ENCODE measurements at places on chromosomes 16 and 17. TPM values are rescaled to one million over a fixed set of nuclear protein-coding genes. Genes with fewer than 3 reads are reported as not detected.

Gene TMEM114
- total RNA-seq = not detected

Gene CEP295NL
- total RNA-seq = 8.2 TPM

Gene RIPOR1
- total RNA-seq = 32.5 TPM

Gene KCNJ16
- total RNA-seq = 1.3 TPM

Gene KRT28
- total RNA-seq = not detected

Gene SHISA9
- 24.0 TPM for total RNA-seq

Gene NACA2
- total RNA-seq = not detected

Gene HAS3
- 3.0 TPM for total RNA-seq

- H3K27ac ChIP-seq = no peak overlapping the region
- no peak overlapping the region for H3K4me3 ChIP-seq
- no peaks in the 10 kb centered on the region for H3K27me3 ChIP-seq
- H3K36me3 ChIP-seq = no peaks in the 10 kb centered on the region
- DNase-seq = no peak
Observed at GRCh38 chr16:54503856-54504219, 217.3 kb upstream of the IRX3 start.

DNA sequence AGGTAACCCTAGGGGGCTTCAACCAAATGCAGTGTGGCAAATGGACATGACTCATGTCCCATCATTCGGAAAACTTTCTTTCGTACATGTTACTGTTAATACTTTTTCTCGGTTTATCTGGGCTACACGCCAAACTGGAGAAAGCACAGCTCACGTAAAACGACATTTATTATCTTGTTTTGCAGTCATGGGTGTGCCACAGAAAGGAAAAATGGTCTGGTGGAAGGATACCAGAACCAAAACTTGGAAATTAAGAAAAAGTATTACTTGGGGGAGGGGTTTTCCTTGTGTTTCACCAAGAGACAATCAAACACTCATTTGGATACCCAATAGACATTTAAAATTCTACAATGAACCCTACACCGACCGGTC, 23.6 kb downstream of the ALOX15B start:
- H3K4me1 ChIP-seq = no peaks in the 10 kb centered on the region
- H3K36me3 ChIP-seq = no peaks in the 10 kb centered on the region
- H3K4me3 ChIP-seq = peak overlapping the region; percentile 22

- peaks cover 27% of the 10 kb centered on the region for H3K4me1 ChIP-seq
- H3K27ac ChIP-seq = peak overlapping the region; percentile 90
- H3K4me3 ChIP-seq = peak overlapping the region; percentile 15
- DNase-seq = peak; percentile 86
- no peaks in the 10 kb centered on the region for H3K36me3 ChIP-seq
Observed at GRCh38 chr16:48607056-48607825, 2.7 kb downstream of the N4BP1 start.

GRCh38 chr17:77471984-77472461, 331.3 kb downstream of the SEC14L1 start:
- no peaks in the 10 kb centered on the region for H3K27me3 ChIP-seq
- H3K4me3 ChIP-seq = no peak overlapping the region
- H3K4me1 ChIP-seq = peaks cover 22% of the 10 kb centered on the region
- H3K27ac ChIP-seq = peak overlapping the region; percentile 77

DNA sequence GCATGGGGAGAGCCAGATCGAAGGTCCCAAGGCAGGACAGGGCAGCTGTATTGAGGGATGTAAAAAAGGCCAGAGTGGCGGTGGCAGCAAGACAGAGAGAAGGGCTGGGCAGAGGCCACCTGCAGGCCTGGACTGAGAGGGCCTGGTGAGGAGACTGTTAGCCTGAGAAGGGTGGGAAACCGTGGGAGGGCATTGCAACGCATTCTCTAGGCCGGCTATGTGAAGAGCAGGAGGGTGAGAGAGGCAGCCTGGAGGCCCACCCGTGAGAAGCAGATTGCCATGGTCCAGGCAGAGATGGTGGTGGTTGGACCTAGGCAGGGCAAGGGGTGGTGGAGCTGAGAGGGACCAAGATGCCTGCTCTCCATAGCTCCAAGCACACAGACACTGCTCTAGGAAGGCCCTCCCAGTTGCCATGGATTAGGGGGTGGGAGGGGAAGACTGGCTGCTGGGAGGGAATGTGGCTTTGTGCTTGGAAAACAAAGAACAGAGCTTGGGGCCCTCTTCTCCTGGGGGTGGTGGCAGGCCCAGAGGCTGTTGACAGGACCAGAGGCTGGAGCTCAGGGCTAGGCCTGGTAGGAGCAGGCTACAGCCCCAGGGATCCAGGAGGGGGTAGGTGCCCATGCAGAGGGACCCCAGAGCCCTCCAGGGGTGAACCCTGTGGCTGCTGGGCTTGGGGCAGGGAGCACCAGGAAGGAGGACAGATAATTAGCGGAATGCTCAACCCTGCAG, 12.4 kb upstream of the TCAP start:
- no peaks in the 10 kb centered on the region for H3K36me3 ChIP-seq
- H3K27ac ChIP-seq = peak overlapping the region; percentile 67
- DNase-seq = no peak
- H3K27me3 ChIP-seq = no peaks in the 10 kb centered on the region
- no peak overlapping the region for H3K4me3 ChIP-seq

DNA sequence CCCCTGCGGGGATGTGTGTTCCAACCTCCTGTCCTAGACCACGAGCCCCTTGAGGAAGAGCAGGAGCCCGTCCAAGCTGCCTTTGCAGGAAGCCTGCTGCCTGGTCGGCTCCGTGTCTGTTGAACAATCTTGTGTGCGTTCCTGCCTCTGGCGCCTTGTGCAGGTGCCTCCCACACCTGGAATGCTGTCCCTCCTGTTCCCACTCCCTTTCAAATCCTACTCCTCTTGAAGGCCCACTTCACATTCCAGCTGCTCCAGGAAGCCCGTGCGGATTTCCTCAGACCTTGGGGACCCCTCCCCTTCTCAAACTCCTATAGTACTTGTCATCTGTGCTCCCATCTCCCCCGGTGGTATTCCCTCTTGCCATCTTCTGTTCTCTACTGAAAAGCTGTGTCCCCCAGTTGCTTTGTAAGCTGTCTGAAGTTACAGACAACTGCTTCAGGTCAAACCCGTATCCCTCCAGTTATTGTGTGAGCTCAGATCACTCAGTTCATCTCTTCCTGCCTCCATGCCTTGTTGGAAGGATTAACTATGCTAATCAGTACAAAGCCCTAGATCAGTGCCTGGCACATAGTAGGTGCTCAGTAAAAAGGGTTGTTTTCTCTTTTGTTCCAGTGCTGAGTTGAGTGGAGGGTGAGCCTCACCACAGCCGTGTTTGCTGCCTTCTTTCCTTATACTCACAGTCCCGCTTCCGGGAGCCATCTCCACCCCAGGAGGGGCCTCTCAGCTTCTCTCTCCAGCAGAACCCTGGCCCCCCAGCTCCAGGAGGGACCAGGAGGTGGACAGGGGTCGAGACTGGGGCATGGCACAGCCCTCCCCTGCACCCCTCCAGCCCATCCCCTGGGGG, 241.8 kb upstream of the CIBAR2 start:
- no peak overlapping the region for H3K4me3 ChIP-seq
- peak; percentile 83 for DNase-seq
- H3K36me3 ChIP-seq = no peaks in the 10 kb centered on the region
- no peaks in the 10 kb centered on the region for H3K27me3 ChIP-seq

- H3K36me3 ChIP-seq = no peaks in the 10 kb centered on the region
- H3K4me3 ChIP-seq = no peak overlapping the region
- DNase-seq = no peak
- no peaks in the 10 kb centered on the region for H3K27me3 ChIP-seq
- H3K27ac ChIP-seq = no peak overlapping the region
- H3K4me1 ChIP-seq = no peaks in the 10 kb centered on the region
Observed at GRCh38 chr16:89761304-89761922, 40.1 kb downstream of the ZNF276 start.

- no peaks in the 10 kb centered on the region for H3K27me3 ChIP-seq
- H3K27ac ChIP-seq = no peak overlapping the region
- H3K36me3 ChIP-seq = peaks cover 31% of the 10 kb centered on the region
- DNase-seq = no peak
- no peak overlapping the region for H3K4me3 ChIP-seq
Observed at GRCh38 chr16:28838558-28838918, 7.6 kb downstream of the TUFM start.

- H3K36me3 ChIP-seq = no peaks in the 10 kb centered on the region
- no peaks in the 10 kb centered on the region for H3K27me3 ChIP-seq
- DNase-seq = no peak
- H3K27ac ChIP-seq = peak overlapping the region; percentile 84
- no peaks in the 10 kb centered on the region for H3K4me1 ChIP-seq
- H3K4me3 ChIP-seq = no peak overlapping the region
Observed at GRCh38 chr17:19726631-19727376, 10.4 kb upstream of the SLC47A2 start.

- no peaks in the 10 kb centered on the region for H3K36me3 ChIP-seq
- no peaks in the 10 kb centered on the region for H3K27me3 ChIP-seq
- H3K4me1 ChIP-seq = no peaks in the 10 kb centered on the region
- no peak overlapping the region for H3K27ac ChIP-seq
- DNase-seq = no peak
Observed at GRCh38 chr17:71842986-71843385, 277.8 kb upstream of the SOX9 start.

DNA sequence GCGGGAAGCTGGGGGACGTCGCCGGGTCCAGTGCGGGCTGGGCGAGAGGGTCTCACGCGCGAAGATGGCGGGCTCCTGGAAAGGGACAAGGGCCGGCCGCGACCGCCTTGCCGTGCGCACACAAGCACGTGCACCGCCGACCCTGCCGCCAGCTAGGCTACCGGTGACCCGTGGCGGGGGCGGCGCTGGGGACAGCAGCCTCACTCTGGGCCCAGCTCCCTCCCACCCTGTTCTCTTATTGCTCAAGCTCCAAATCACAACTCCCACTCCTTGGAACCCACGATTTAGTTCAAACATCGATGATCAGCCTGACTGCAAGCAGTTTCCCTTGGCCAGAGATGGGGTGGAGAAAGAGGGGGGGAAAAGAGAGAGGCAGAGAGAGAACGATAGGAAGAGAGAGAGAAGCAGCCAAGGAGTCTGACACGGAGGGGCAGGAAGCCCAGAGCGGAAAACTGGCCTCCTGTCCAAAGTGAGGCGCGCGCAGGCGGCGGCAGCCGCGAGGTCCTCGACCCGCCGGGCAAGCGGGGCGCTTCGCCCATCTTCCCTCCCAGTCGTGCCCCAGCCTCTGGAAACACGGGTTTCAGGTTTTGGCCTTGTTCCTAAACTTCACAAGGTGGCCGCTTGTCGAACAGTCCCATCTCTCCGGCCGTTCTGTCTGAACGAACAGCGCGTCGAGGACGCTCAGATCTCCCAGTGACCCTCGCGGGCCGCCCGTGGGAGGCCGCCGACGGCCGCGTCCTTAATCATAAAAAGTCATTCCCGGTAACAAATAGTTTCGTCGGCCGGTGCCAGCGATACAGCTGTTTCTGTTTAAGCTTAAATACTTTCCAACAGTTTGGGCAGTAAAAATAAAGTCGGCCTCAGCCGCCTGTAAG, 1.7 kb upstream of the CBX8 start:
- no peak for DNase-seq
- no peak overlapping the region for H3K27ac ChIP-seq
- peak overlapping the region; percentile 70 for H3K4me3 ChIP-seq
- H3K27me3 ChIP-seq = peaks cover 49% of the 10 kb centered on the region
- no peaks in the 10 kb centered on the region for H3K36me3 ChIP-seq
- peaks cover 13% of the 10 kb centered on the region for H3K4me1 ChIP-seq

DNA sequence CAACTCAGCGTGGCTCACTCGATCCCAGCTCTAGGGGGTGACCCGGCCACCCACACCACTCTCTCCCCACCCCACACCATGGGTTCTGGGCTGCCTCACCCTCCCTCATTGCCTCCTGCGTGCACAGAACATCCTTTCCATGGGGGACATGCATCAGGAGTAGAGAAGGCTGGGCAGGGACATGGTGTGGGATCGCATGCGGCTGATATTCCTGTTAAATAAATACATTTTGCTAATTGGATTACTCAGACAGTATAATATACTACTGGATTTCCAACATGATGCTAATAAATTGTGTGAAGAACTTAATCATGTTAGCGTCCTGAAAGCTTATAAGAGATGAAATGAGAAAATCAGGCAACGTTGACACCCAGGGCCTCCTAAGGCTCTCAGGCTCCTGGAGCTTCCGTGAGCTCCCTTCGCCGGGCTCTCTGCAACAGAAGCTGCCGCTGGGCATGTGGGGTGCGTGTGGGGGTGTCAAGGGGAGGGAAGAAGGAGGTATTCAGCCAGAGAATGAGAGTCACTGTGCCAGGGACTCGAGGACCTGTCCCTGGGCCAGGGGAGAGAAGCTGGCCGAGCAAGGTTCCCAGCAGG, 173.1 kb upstream of the TNRC6C start:
- H3K4me3 ChIP-seq = no peak overlapping the region
- H3K27me3 ChIP-seq = no peaks in the 10 kb centered on the region
- no peaks in the 10 kb centered on the region for H3K36me3 ChIP-seq

- H3K4me3 ChIP-seq = no peak overlapping the region
- no peak for DNase-seq
- H3K27me3 ChIP-seq = peaks cover 7% of the 10 kb centered on the region
- H3K36me3 ChIP-seq = no peaks in the 10 kb centered on the region
- no peak overlapping the region for H3K27ac ChIP-seq
Observed at GRCh38 chr17:46819906-46820351, 1.4 kb upstream of the WNT3 start.

- H3K4me1 ChIP-seq = no peaks in the 10 kb centered on the region
- H3K4me3 ChIP-seq = no peak overlapping the region
- no peak overlapping the region for H3K27ac ChIP-seq
- H3K27me3 ChIP-seq = peaks cover 13% of the 10 kb centered on the region
- DNase-seq = no peak
Observed at GRCh38 chr17:76080768-76081287, 1.8 kb downstream of the ZACN start.

DNA sequence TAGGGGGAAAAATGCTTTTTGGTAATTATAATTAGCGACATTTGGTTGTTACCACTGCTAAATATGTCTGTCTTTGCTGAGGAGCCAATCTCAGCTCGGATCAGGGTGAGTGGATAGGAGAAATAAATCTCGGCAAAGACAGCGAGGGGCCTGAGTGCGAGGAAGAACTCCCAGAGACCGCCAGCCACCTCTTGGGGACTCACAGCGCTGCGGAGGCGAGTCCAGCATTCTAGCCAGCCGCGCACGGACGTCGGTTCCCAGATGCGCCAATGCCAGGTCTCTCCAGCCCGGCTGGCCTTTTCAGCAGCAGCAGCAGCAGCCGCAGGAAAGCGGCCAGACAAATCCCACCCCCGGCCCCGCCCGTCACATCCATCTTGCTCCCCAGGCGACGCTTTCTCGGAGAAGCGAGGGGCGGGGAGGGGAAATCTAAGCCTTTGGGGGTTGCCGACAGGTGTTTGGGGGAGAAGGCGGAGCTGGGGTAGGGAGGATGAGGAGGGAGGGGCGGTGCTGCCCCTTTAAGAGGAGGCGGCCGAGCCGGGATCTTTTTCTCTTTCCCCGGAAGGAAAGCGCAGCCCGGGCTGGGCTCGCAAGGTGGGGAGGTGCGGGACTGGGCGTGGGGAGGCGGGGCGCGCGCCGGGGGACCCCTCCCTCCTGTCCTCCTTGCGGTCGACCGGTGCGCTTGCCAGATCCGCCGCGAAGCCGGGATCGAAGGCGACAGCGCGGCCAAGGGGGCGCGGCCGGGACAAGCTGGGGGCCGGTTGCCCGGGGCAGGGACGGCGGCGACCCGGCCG, at the start of gene ITGA3:
TSS of gene ITGA3 (plus strand) at position 685 of the 791 bp plus-strand sequence. CDS start 330 bp downstream, outside the sequence.
- H3K27me3 ChIP-seq = no peaks in the 10 kb centered on the region
- peak; percentile 87 for DNase-seq
- H3K36me3 ChIP-seq = no peaks in the 10 kb centered on the region
- peak within 1 kb of the TSS; percentile 89 for H3K27ac ChIP-seq
- H3K4me3 ChIP-seq = peak within 1 kb of the TSS; percentile 63

- H3K36me3 ChIP-seq = no peaks in the 10 kb centered on the region
- H3K27ac ChIP-seq = no peak overlapping the region
- H3K27me3 ChIP-seq = peaks cover 4% of the 10 kb centered on the region
- peak; percentile 47 for DNase-seq
- peaks cover 8% of the 10 kb centered on the region for H3K4me1 ChIP-seq
- no peak overlapping the region for H3K4me3 ChIP-seq
Observed at GRCh38 chr17:72588961-72589360, 468.1 kb downstream of the SOX9 start.

Measured in prostate gland (tissue), 2 donors.